ENCODE measurements at places on chromosomes 12 and 14. TPM values are rescaled to one million over a fixed set of nuclear protein-coding genes. Genes with fewer than 3 reads are reported as not detected.

GRCh38 chr14:92207012-92207927 lies 85.5 kb downstream of the CPSF2 start:
- no peak for DNase-seq

RAD51AP1 gene
- total RNA-seq: 52.4 TPM

R3HDM2 gene
- 24.2 TPM for total RNA-seq

- DNase-seq: no peak
Measured at GRCh38 chr12:26086936-26087335, 37.9 kb downstream of the BHLHE41 start.

GRCh38 chr14:74848768-74849167 lies 27.2 kb downstream of the PROX2 start:
- no peak for DNase-seq
